ENCODE measurements at places on chromosomes 1 and 21.
A peak's percentile ranks its signal among the peaks of the same experiment; 100 is the strongest.

GRCh38 chr1:6001992-6002576, 9.9 kb upstream of the NPHP4 start:
- no peak for DNase-seq

GRCh38 chr1:204670152-204670927, 15.2 kb downstream of the LRRN2 start:
- no peak for DNase-seq

GRCh38 chr1:236214761-236215160, 67.0 kb downstream of the ERO1B start:
- DNase-seq: no peak

- DNase-seq: no peak
These were observed 1.6 kb upstream of the BCAR3 start for GRCh38 chr1:93683234-93683633.

DNA sequence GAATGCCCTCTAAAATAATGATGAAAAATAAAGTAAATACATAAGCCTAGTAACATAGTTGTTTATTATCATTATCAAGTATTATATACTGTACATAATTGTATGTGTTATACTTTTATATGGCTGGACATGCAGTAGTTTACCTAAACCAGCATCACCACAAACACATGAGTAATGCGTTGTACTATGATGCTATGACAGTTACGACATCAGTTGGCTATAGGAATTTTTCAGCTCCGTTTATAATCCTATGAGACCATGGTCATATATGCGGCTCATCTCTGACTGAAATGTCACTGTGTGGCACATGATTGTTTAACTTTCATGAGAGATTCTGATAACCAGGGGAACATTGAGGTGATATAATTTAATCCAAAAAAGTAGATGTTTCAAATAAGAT, 352.1 kb downstream of the ST6GALNAC3 start:
- DNase-seq: no peak

GRCh38 chr1:55212349-55213150, 2.6 kb downstream of the USP24 start:
- DNase-seq: no peak

- DNase-seq: peak; percentile 67
These were observed 43.4 kb upstream of the PIGV start for GRCh38 chr1:26744075-26744959.

- DNase-seq: no peak
These were observed 78.4 kb downstream of the DISP1 start for GRCh38 chr1:222893255-222893654.

DNA sequence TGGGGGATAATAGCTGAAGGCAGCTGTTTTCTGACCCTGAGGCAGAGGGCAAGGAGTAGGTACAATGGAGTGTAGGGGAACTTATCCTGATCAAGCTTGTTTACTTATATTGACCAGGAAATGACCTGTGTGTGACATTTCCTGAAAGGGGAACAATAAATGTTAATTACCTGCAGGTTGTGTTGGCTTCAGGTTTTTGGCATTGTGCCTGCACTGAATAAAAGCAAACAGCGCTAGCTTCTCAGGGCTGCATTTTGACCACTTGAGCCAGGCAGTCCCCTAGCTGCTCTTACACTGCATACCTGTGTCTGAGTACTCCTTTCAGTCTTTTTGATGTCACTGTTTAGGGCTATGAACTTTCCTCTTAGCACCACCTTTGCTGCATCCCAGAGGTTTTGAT, 40.6 kb downstream of the DRAM2 start:
- DNase-seq: no peak

DNA sequence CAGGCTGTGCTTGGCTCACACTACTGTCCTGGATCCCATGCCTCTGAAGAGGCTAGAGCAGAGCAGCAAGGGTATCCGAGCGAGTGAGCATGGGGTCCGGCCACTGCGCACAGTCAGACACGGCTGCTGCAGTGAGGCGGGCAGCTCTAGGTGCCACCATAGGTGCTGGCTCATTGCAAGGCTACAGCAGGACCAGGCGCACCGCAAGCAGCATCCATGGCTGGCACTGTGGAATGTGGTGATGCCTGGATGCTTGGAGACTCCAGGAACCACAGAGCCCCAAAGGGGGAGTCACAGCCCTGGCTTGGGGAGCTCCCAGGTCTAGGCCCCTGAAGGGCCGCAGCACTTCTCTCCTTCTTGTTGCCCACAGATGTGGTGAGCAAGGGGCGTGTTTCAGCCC, 47.2 kb downstream of the ATP6V1G3 start:
- DNase-seq: no peak

DNA sequence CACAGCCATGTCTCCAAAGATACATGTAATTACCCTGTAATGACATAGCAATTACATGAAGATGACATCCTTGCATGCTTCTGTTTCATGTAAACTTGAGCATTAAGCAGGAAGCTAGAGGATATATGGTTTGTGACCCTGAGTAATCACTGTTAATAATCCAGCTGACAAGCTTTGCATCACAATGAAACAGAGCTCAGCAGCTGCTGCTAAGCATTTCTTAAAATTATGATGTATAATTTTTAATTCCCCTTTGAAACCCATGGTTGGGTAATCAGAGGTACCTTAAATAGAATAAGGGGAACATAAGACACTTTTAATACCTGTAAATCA, 293.5 kb downstream of the NTNG1 start:
- no peak for DNase-seq

- no peak for DNase-seq
These were observed 113.9 kb downstream of the MATN1 start for GRCh38 chr1:30609336-30609998.

GRCh38 chr1:154391086-154391770, 13.9 kb upstream of the IL6R start:
- no peak for DNase-seq

DNA sequence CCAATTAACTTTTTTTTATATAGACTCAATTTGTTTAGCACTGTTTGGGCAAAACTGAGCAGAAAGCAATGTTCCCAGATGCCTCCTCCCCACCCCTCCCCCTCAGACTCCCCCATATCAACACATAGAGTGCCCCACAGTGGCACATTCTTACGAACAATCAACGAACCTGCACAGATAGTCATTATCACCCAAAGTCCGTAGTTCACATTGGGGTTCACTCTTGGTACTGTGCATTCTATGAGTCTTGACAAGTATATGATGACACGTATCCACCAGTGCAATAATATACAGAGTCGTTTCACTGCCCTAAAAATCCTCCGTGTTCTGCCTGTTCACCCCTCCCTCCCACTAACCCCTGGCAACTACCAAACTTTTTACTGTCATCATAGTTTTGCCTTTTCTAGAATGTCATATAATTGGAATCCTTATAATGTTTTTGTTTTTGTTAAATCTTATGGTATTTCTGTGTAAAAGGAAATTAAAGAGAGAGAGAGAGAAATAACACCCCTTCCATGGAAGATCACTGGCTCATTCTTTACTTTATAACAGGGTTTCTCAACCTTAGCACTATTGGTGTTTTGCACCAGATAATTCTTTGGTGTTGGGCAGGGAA, 37.2 kb upstream of the HNRNPU start:
- DNase-seq: no peak

GRCh38 chr1:24904731-24905354, 25.2 kb downstream of the RUNX3 start:
- no peak for DNase-seq

DNA sequence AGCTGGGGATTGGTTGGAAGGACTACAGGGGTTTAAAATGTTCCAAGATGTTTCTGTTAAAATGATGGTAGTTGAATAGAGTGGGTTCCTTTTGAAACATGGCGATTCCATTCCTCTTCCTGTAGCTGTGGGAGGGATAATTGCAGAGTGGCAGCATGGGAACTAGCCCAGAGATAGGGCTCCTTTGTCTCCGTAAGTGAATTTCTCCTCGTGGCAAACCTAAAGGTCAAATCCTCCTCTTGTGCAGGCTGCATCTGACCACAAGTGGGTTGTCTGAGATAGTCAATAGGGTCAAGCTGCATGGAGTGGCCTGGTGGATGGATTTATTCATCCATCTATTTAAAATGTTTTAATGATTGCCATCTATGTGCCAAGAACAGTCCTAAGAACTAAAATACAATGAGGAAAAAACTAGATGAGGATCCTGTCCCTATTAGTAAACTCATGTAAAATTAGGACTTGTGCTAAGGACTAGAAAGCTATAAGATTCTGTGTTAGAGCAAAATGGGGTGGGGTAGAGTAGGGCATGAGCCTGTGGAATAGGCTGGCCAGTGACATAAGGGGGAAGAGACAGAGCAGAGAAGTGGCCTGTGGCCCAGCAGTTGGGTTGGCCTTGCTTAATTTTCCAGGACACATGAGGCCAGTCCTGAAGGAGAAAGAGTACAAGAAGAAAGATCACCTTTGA, 89.1 kb upstream of the IVNS1ABP start:
- DNase-seq: no peak

DNA sequence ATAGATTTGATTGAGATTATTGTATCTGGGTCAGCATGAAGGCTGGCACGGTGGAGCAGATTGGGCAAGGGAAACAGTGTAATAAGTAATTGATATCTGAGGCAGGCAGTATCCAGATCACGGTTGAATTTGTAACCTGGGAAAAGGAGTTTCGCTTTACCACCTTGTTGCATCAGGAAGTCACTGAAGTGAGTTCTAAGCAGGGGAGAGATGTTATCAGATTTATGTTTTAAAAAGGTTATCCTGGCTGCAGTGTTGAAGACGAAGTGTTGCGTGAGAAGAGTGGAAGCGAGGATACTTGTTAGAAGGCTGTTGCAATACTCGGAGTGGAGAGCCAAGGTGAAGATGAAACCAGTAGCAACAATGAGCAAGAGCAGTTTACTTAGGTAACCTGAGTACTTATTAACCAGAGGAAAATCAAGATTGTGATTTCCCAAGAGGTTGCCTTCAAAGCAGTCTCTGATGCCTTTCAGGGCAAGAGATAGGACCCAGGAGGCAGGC, 77.8 kb downstream of the LHX9 start:
- no peak for DNase-seq

GRCh38 chr1:94596260-94596659, 54.7 kb upstream of the F3 start:
- DNase-seq: no peak

- no peak for DNase-seq
These were observed 857.8 kb upstream of the B3GALT2 start for GRCh38 chr1:194043984-194044755.

- no peak for DNase-seq
These were observed 99.6 kb downstream of the APP start for GRCh38 chr21:26070822-26071425.

- no peak for DNase-seq
These were observed 207.6 kb upstream of the HMCN1 start for GRCh38 chr1:185526344-185527307.

- DNase-seq: no peak
These were observed 1383.1 kb upstream of the ADGRL2 start for GRCh38 chr1:80417671-80418070.

- DNase-seq: no peak
These were observed 276.7 kb downstream of the PCP4 start for GRCh38 chr21:40143822-40144525.

GRCh38 chr21:38861989-38862683, 56.4 kb downstream of the ETS2 start:
- no peak for DNase-seq

- no peak for DNase-seq
These were observed 1.3 kb upstream of the TRABD2B start for GRCh38 chr1:47998396-47998990.

All from activated T-helper 1 cell treated with anti-CD3 and anti-CD28 coated beads, Interleukin-2, amount 50 U/mL, for 16 hours (primary cell).